ENCODE measurements at places on chromosomes 3 and 15. TPM values are rescaled to one million over a fixed set of nuclear protein-coding genes. Genes with fewer than 3 reads are reported as not detected.

TMEM41A gene
- 15.5 TPM for total RNA-seq

DNA sequence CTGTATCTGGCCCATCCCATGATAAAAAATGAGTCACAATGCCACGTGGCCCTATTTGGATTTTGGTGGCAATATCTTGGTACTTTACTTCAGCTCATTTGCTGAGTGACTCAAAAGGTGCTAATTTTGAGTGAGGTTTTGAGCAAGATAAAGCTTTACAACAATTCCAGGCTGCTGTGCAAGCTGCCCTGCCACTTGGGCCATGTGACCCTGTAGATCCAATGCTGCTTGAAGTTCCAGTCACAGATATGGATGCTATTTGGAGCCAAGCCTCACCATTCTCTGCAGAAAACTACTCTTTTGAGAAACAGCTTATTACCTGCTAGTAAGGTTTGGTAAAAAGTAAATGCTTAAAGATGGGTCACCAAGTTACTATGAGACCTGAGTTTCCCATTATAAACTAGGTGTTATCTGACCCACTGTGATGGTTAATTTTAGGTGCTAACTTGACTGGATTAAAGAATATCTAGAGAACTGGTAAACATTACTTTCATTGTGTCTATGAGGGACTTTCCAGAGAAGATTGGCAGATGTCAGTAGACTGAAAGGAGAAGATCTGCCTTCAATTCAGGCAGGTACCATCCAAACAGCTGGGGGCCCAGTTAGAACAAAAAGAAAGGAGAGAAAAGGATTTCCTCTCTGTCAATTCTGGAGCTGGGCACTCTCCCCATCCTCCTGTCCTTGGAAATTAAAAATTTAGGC is 1083.9 kb downstream of the DIPK2A start:
- H3K4me3 ChIP-seq, result no peak overlapping the region
- no peaks in the 10 kb centered on the region for H3K36me3 ChIP-seq
- no peaks in the 10 kb centered on the region for H3K4me1 ChIP-seq
- no peaks in the 10 kb centered on the region for H3K27me3 ChIP-seq
- no peak overlapping the region for H3K27ac ChIP-seq

CFAP100 gene
- total RNA-seq, result not detected

- no peak overlapping the region for H3K27ac ChIP-seq
- no peaks in the 10 kb centered on the region for H3K36me3 ChIP-seq
- peaks cover 10% of the 10 kb centered on the region for H3K4me1 ChIP-seq
These were observed 688.8 kb upstream of the CCDC54 start for GRCh38 chr3:106688464-106688863.

GRCh38 chr3:123071146-123071545 is 4.3 kb downstream of the PDIA5 start:
- H3K4me3 ChIP-seq, result peak overlapping the region; percentile 44
- no peak for DNase-seq
- H3K27me3 ChIP-seq, result no peaks in the 10 kb centered on the region

- DNase-seq, result no peak
- H3K27me3 ChIP-seq, result no peaks in the 10 kb centered on the region
- H3K4me1 ChIP-seq, result peaks cover 69% of the 10 kb centered on the region
These were observed 107.6 kb downstream of the FILIP1L start for GRCh38 chr3:100006570-100007271.

NMB gene
- 7.8 TPM for total RNA-seq

- DNase-seq, result no peak
- peaks cover 3% of the 10 kb centered on the region for H3K36me3 ChIP-seq
- peaks cover 5% of the 10 kb centered on the region for H3K4me1 ChIP-seq
- H3K27ac ChIP-seq, result no peak overlapping the region
These were observed 175.4 kb upstream of the NR2E3 start for GRCh38 chr15:71634820-71635560.

TGM4 gene
- total RNA-seq, result not detected

GOLGA6B gene
- not detected for total RNA-seq

ANKRD63 gene
- not detected for total RNA-seq

- H3K27me3 ChIP-seq, result peaks cover 6% of the 10 kb centered on the region
- H3K4me3 ChIP-seq, result no peak overlapping the region
- H3K4me1 ChIP-seq, result peaks cover 2% of the 10 kb centered on the region
- H3K27ac ChIP-seq, result no peak overlapping the region
These were observed 330.3 kb upstream of the SGO1 start for GRCh38 chr3:20516311-20516710.

MLF1 gene
- total RNA-seq, result 13.7 TPM

BLOC1S6 gene
- 49.2 TPM for total RNA-seq

TPRG1 gene
- total RNA-seq, result 3.0 TPM

- H3K27me3 ChIP-seq, result no peaks in the 10 kb centered on the region
- H3K4me1 ChIP-seq, result peaks cover 13% of the 10 kb centered on the region
- DNase-seq, result no peak
- no peak overlapping the region for H3K27ac ChIP-seq
- no peaks in the 10 kb centered on the region for H3K36me3 ChIP-seq
- no peak overlapping the region for H3K4me3 ChIP-seq
These were observed 7.8 kb downstream of the SCG5 start for GRCh38 chr15:32649342-32649741.

ILDR1 gene
- total RNA-seq, result not detected

DNA sequence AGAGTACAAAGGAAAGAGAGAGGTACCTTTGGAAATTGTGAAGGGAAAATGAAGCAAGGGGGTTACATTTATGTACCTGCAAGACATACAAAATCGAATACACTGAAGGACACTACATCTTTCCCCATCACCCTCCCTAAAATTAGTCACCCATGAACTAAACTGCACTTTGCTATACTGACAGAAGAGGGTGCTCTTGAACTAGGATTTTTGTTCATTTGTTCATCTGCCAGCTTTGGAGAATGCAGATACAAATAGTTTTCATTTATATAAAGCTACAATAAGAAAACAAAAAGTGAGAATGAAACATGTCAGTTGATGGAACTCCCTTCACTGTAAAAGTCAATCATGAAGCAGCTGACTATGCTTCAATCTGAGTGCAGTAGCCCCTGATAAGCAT is 55.7 kb downstream of the PCCB start:
- no peaks in the 10 kb centered on the region for H3K27me3 ChIP-seq
- no peaks in the 10 kb centered on the region for H3K4me1 ChIP-seq
- peaks cover 5% of the 10 kb centered on the region for H3K36me3 ChIP-seq

GRCh38 chr3:13277196-13277813 is 142.8 kb downstream of the NUP210 start:
- no peak overlapping the region for H3K27ac ChIP-seq
- peak; percentile 38 for DNase-seq
- peaks cover 19% of the 10 kb centered on the region for H3K4me1 ChIP-seq
- H3K36me3 ChIP-seq, result no peaks in the 10 kb centered on the region
- no peak overlapping the region for H3K4me3 ChIP-seq
- H3K27me3 ChIP-seq, result peaks cover 31% of the 10 kb centered on the region

EFCAB12 gene
- not detected for total RNA-seq

DNA sequence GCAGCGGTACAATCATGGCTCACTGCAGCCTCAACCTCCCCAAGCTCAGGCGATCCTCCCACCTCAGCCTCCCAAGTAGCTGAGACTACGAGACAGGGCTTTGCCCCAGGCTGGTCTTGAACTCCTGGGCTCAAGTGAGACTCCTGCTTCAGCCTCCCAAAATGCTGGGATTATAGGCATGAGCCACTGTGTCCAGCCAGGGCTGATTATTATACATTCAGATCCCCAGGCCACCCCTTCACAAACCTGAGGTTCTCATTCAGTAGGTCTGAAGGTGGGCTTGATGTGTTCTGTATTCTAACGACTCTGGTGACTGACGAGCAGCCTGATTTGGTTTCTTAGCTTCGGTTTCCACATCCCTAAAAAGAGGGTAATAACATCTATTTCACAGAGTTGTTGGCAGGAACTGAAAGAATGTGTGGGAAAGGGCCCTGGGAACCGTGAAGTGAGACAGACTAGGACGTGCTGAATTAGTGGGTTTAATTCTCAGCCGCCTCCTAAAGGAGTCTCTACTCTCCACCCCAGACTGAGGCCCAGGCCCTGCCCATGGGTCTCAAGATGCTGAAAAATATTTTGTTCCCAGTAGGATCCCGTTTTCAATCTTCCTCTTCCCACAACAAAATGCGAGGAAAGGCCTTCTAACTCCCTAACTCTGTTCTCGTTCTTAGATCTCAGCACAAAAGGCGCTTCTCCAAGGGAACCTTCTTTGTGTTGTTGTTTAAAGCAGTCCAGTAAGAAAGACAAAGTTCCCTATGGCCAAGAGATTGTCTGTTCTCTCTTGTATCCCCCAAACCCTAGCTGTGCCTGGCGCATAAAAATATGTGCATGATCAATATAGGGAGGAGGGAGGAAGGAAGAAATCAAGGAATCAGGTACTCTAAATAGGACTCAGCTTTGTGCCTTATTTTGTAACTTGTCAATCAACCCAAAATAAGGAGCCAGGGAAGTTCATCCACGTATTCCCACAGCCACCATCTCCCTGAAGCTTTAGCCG is 210.0 kb upstream of the TOPAZ1 start:
- DNase-seq, result no peak
- no peak overlapping the region for H3K27ac ChIP-seq
- no peaks in the 10 kb centered on the region for H3K4me1 ChIP-seq
- peaks cover 2% of the 10 kb centered on the region for H3K36me3 ChIP-seq
- H3K27me3 ChIP-seq, result peaks cover 6% of the 10 kb centered on the region

GRCh38 chr15:40379853-40380252 is 2.7 kb upstream of the KNSTRN start:
- H3K36me3 ChIP-seq, result no peaks in the 10 kb centered on the region
- DNase-seq, result no peak
- H3K4me3 ChIP-seq, result peak overlapping the region; percentile 1
- H3K27ac ChIP-seq, result peak overlapping the region; percentile 89
- peaks cover 33% of the 10 kb centered on the region for H3K4me1 ChIP-seq

- peaks cover 3% of the 10 kb centered on the region for H3K36me3 ChIP-seq
- H3K27me3 ChIP-seq, result peaks cover 27% of the 10 kb centered on the region
- DNase-seq, result no peak
These were observed 79.1 kb upstream of the HES1 start for GRCh38 chr3:194056731-194057415.

DNA sequence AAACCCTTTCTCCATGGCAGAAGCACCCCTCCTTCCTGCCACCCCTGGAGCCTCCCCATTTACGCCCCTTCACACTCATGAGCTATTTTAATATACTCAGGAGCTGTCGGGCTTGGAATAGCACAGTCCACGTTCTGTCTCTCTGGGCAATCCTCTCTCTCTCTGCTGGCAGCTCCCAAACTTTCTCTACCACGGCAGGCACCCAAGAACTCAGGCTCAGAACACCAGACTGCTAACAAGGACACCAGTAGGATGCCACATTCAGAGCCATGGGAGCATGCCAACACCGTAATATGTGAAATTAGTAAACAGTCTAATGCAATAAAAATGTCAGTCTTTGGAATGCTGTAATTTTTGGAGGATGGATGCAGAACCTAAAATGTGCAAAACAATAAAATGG is 19.3 kb downstream of the TNFAIP8L3 start:
- H3K27me3 ChIP-seq, result peaks cover 2% of the 10 kb centered on the region
- H3K36me3 ChIP-seq, result no peaks in the 10 kb centered on the region
- peaks cover 17% of the 10 kb centered on the region for H3K4me1 ChIP-seq
- H3K27ac ChIP-seq, result no peak overlapping the region
- H3K4me3 ChIP-seq, result no peak overlapping the region
- no peak for DNase-seq

DNA sequence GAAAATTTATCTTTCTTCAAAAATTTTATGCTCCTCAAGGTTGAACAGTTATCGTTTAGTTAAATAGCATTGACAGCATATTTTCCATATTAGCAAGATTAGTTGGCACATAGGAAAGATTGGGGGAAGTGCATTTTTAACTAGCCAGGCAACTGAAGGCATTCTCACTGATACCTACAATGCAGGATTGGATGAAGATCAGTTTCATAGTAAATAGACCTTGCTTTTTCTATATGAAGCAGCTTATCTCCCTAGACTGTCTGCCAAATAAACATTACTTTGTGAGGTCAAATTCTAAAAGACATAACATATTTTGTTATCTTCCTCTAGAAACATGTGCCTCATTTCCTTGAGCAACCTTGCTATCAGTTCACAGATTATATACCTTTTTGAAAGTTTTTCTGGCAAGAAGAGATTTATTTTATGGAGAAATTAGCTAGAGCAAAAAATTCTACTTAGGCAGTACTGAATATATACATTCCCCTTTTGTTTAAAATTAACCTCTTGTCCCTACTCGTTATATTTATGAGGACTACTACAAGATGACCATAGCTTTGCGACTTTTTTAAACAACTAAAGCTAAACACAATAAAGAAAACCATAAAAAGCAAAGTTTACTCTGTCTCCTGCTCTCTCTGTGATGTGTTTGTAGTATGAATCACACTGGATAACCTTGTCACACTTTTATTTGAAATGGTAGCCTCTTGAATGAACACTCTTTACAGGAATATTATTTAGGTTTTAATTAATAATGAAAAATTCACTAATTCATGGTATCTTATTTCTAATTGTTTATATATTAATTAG is 654.9 kb upstream of the TBL1XR1 start:
- no peak overlapping the region for H3K4me3 ChIP-seq
- DNase-seq, result no peak
- no peaks in the 10 kb centered on the region for H3K27me3 ChIP-seq
- H3K4me1 ChIP-seq, result peaks cover 31% of the 10 kb centered on the region

DNA sequence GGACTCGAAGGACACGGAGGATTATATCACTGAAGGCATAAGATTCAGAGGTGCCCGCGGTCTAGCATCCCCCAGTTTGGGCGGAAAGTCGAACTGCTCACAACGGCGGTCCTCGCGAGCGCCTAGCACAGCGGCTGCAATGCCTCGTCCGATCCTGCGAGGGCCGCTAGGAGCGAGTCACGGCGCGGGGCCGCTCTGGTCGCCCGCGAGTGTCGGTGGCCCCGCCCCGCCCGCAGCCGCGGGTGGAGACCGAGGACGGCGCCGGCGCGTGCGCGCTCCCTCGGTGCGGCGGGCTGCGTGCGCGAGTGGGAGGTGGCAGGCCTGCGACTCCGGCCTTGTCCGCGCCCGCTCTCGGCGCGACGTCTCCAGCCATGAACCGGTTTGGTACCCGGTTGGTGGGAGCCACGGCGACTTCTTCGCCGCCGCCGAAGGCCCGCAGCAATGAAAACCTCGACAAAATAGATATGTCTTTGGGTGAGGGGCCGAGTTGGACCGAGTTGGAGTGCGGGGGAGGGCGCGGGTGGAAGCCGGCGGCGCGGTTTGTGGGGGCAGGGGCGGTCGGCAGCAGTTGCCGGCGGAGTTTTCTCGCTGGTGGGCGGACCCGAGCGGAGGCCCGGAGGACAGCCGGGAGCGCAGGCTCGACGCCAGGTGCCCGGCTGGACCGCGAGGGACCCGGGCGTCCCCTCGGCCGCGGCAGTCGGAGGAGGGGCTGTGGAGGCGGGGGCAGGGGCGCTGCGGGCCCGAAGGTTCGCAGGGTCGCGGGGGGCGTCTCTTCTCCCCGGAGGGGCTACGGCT is at the start of gene FYTTD1:
FYTTD1 (plus strand) TSS at position 283 of the 795 bp plus-strand sequence; CDS start at position 372, 89 bp downstream.
- no peaks in the 10 kb centered on the region for H3K36me3 ChIP-seq
- no peaks in the 10 kb centered on the region for H3K27me3 ChIP-seq
- peak within 1 kb of the TSS; percentile 89 for H3K4me3 ChIP-seq
- peaks cover 39% of the 10 kb centered on the region for H3K4me1 ChIP-seq
- peak; percentile 96 for DNase-seq
- H3K27ac ChIP-seq, result peak within 1 kb of the TSS; percentile 96

DNA sequence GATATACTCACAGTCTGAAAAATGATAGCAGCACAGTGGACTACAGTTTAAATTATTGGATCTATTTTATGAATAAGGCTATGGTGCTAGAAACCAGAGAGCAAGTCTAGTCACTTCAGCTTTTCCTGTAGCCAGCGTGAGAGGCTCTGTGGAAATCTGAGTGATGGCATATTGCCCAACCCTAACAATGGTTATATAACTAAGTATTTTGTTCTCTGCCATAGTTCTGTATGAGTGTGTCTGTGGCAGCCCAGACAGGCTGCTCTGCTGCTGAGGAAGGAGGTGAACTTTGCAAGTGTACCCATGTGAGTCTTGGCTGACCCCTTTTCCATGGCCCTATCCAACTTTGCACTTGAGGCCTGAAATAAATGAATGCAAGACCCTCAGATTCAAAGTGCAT is 105.7 kb downstream of the LRTM1 start:
- peaks cover 22% of the 10 kb centered on the region for H3K4me1 ChIP-seq
- no peak overlapping the region for H3K4me3 ChIP-seq
- H3K27ac ChIP-seq, result no peak overlapping the region
- H3K36me3 ChIP-seq, result no peaks in the 10 kb centered on the region
